Choroid plexus epithelial cell (primary cell): ENCODE measurements at places on chromosomes 12 and 14.

DNA sequence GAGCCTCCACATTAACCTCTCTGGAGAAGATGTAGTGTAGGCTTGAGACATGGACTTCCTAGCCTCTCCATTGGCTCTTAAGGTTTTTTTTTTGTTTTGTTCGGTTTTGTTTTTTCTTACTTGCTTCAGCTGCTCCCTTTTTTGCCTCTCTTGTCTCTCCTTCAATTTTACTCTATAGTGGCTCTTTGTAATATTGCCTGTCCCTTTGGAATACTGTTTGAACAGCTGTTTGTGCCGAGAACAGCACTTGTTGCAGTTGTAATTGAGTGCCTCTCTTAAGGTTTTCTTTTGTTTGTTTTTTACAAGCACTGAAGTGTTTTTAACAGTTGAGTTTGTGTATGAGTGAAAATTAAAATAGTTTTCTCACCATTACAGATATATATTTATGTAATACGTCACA lies 567.7 kb downstream of the LRFN5 start:
- DNase-seq, result no peak

DNA sequence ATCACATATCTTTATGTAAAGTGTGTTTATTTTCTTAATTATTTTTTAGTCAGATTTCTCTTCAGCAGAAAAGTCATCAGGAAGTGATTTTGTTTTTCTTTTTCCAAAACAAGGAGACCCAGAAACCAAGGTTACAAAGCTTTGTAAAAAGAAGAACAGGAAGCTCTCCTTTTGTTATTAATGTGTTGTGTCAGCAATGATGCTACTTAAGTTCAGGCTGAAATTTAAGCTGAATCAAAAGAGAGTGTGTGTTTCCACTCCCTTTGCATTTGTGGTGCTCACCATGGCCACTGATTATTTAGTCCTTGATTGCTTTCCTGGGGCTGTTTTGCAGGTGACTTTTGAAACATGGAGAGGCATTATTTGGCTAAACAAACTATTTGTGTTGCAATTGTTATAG lies 155.3 kb upstream of the ATP2B1 start:
- no peak for DNase-seq

DNA sequence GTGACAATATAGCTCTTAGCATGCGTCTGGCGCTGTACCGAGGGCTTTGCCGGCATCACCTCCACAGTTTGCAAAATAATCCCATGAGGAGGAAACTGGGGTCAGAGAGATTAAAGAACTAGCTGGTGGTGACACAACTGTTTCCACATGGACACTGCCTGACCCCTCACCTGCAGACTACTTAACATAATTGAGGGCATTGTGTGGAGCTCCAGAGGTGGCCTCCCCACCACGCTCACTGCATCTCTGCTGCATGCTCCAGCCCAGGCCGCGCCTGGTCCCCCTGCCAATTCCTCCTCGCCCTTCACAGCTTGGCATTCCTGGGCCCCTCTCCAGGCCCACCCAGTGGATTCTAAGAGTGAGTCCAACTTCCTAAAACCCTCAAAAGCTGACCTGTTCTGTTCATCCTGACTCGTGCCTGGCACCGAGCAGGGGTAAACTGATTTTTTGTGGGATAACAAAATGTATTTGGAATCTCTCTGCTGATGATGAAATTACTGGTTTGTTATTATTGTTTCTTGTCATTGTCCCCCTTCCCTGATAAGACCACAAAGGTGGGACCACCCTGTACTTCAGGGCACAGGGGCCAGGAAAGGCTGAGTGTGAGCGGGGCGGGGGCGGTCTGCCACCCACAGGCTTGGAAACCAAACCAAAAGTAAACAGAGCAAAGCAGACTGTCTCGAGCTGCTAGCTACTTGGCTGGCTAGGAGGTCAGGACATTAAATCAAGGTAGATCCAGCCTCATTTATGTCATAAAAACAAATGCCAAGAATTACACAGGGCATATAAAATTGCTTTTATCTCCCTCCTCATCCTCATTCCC lies 40.6 kb downstream of the CHGA start:
- no peak for DNase-seq

DNA sequence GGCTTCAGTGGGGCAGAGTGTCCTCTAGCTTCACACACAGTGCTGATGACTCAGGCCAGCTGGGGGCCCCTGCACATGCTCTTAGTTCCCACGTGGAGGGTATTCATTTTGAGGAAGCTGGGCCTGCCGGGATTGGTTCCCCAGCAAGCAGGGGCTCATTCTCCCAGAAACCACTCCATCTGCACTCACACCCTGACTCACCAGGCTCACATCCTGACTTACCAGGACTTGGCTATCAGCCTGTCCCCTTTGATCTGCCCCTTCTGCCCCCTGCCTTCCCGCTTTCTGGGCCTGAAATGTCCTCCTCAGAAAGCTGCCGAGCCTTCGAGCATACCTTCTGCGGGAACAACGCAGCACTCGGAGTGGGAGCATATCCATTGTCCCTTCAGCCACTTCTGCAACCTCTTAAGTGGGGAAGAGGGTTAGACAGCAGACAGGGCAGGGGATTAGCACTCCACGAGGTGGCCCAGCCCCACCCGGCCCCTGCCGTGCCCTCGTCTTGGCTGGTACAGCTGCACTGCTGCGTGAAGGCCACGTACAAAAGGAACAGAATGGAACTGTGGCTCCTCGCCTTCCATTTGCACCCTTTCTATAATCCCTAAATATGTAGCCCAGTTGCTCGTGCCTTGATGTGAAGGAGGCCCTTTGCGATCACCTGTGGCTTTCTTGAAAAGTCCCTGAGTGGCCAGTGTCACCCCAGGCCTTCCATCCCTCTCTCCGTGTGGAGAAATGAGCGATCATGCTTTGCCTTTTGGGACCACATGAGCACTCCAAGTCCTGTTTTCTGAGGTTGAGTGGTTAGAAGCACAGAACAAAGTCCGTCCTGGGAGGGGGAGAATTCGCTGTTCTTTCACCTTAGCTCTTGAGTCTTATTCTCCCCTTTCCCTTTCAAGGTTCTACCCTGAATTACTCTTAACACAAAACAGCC lies 26.1 kb downstream of the TPCN1 start:
- peak; percentile 49 for DNase-seq

DNA sequence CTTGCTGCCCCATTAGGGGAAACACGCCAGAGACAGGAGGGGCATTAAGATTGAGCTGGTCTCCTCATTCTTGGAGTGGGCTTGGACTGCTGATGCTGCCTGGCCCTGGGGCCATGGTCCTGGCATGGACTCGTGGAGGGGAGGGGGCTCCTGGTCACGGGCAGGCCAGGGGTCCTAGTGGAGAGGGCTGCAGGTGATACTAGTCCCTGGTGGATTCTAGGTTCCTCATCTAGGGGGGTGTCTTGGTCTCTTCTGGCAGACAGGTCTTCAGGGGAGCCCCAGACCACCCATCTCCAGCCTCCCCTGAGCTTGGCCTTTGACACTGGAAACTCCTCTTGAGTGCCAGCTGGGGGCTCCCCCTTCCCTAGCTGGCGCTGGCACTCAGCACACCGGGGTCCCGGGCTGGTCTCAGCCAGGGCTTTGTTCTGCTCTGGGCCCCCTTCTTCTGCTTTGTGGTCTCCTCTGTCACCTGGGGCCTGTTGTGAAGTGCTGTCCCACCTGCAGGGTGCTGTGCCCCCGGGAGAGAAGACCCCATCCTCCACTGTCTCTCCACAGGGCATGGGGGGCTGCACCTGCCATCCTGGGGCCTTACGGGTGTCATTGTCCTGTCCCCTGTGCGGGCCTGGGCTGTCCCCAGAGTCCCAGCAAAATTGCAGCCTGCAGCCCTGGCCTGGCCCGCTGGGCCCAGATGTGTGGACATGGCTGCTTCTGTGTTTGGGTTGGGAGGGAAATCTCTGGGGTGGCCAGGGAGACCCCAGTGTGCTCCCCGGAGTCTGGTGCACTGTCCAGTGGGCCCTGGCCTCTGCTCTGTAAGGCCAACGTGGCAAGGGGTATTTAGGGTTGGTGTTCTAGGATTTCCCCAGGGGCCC lies 2.3 kb downstream of the KIF26A start:
- DNase-seq, result no peak

GRCh38 chr12:1993871-1994371 lies 10.3 kb downstream of the DCP1B start:
- peak; percentile 87 for DNase-seq

DNA sequence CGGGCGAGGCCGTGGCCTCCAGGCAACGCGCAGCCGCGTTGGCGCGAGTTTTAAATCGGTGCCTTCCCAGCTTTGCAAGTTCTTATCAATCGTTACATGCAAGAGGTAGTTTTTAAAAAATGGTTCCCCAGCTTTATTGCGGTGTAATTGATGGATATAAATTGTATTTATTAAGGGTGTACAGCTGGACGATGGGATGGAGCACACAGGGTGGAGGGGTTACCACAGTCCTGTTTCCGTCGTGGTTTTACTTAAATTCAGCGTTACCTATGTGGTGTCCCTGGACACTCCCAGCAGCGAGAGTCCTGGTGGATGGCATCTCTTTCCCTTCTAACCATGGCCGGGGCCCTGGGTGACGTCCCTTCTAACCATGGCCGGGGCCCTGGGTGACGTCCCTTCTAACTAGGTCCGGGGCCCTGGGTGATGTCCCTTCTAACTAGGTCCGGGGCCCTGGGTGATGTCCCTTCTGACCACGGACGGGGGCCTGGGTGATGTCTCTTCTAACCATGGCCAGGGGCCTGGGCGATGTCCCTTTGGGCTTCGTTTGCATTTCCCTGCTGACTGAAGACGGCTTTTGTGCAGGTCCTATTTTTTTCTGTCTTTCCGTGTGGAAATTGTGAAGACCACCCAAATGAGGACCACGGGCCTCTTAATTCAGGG lies 97.9 kb downstream of the TNFAIP2 start:
- DNase-seq, result no peak

- DNase-seq, result peak; percentile 1
These were observed 159.5 kb downstream of the BRMS1L start for GRCh38 chr14:35985474-35986218.

GRCh38 chr14:50936016-50936340 lies 8.3 kb downstream of the PYGL start:
- DNase-seq, result no peak

- no peak for DNase-seq
These were observed 231.4 kb upstream of the DDHD1 start for GRCh38 chr14:53384536-53384935.

GRCh38 chr12:107990325-107990724 lies 138.8 kb upstream of the WSCD2 start:
- peak; percentile 36 for DNase-seq

- DNase-seq, result no peak
These were observed 1.2 kb downstream of the NOS1 start for GRCh38 chr12:117360222-117360550.

DNA sequence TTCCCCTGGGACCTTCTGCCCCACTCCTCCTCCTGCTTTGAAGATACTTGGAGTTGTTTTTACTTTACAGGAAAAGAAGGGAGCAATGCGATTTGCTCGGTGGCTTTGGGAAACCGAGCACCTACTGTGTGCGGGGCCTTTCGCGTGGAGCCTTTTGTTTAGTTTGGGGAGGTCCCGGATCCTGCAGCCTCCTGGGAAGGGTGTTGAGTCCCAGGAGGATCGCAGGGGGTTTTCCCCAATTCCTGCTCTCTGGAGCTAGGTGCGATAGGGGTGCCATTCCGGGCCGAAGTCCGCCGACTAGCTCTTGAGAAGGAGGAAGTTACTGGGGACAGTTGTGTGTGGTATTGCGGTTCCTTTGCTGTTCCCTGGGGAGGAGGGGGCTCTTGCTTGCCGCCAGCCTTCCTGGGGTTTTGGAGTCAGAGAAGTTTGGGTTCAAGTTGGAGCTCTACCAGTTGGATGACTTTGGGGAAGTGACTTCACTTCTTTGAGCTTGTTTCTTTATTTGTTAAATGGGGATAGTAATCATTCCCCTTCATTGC lies 1.1 kb downstream of the BRI3BP start:
- DNase-seq, result no peak

GRCh38 chr12:13066459-13066858 lies 22.3 kb downstream of the FAM234B start:
- no peak for DNase-seq

DNA sequence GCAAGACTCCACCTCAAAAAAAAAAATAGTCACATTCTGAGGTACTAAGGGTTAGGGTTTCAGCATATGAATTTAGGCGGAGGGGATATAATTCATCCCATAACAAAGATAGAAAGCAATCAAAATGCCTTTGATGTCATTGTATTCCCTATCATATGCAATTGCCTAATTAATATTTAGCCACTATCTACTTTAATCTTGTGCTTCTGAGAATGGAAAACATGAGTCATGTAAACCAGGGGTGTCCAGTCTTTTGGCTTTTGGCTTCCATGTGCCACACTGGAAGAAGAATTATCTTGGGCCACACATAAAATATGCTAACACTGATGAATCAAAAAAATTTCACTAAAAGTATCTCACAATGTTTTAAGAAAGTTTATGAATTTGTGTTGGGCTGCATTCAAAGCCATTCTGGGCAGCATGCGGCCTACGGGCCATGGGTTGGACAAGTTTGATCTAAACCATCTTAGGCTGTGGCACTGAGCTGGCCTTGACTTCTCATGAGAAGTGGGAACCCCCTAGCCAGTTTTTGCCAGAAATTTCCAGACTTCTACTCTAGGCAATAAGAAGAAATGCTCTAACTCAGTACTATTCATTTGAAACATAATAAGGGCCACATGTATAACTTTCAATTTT lies 219.8 kb downstream of the PTPRO start:
- DNase-seq, result no peak

- no peak for DNase-seq
These were observed 14.3 kb upstream of the TMEM229B start for GRCh38 chr14:67502867-67503266.

GRCh38 chr12:65660836-65661235 lies 163.4 kb upstream of the HMGA2 start:
- no peak for DNase-seq

- no peak for DNase-seq
These were observed 188.4 kb downstream of the DUSP6 start for GRCh38 chr12:89163918-89164317.

DNA sequence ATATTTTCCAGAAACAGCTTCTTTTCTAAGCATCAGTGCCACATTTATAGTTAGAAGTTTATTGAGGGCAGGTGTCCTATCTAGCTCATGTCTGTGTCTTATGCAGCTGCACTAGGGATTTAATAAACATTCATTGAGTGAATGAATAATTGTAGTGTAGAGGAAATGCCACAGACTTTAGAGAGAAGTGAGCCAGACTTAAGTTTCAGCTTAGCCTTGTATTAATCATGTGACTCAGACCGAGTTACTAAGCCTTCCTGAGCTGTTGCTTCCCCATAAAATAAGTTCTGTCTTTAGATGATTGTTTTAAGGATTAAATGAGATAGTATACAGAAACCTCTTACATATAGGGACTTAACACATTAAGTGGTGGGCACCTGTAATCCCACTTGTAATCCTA lies 236.1 kb upstream of the DDHD1 start:
- no peak for DNase-seq
